ENCODE measurements at places on chromosomes 12 and 14. TPM values are rescaled to one million over a fixed set of nuclear protein-coding genes. Genes with fewer than 3 reads are reported as not detected.
A peak's percentile ranks its signal among the peaks of the same experiment; 100 is the strongest.

DNA sequence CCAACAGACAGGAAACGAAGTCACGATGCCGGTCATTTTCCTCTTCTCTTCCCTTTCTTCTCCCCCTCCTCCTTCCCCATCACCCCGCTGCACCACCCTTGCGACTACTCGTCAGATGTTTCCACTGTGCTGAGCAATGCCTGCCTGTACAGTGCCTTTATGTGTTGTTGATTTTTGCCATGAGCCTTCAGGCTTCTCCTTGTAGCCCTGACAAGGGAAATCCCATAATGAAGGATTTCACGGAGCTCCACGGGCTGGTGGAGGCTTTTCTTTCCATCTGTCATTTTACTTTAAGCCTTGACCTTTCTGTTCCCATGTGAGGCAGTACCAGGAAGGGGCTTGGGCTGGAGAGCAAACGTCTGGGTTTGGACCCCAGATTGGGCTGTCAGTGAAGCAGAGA lies 28.7 kb upstream of the CCND2 start:
- no peaks in the 10 kb centered on the region for H3K36me3 ChIP-seq
- no peak for DNase-seq
- no peak overlapping the region for H3K4me3 ChIP-seq

- no peak overlapping the region for H3K27ac ChIP-seq
- no peaks in the 10 kb centered on the region for H3K27me3 ChIP-seq
- no peaks in the 10 kb centered on the region for H3K36me3 ChIP-seq
- no peak for DNase-seq
These were observed 25.5 kb upstream of the DTX1 start for GRCh38 chr12:113030875-113031525.

- H3K27ac ChIP-seq: no peak overlapping the region
- H3K4me3 ChIP-seq: no peak overlapping the region
- no peak for DNase-seq
- H3K27me3 ChIP-seq: no peaks in the 10 kb centered on the region
- H3K4me1 ChIP-seq: no peaks in the 10 kb centered on the region
These were observed 22.7 kb downstream of the EIF2S3B start for GRCh38 chr12:10528174-10528953.

DNA sequence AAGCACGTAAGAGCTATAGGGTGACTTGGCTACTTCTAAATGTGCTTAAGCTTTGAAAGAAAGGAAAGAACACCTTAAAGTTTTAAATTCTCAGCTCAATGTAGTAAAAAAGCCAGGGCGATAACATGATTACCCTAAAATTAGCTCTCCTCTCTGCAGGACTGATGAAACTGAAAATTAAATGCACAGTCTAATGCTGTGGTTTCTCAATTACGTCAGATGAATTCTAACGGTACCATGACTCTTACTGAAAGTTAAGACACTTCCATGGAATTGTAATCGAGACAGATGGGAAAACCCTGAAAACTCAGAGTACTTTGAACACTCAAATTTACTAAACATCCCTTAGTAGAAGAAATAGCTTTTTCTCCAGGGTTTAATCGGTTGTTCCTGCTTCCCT lies 25.9 kb upstream of the PRKD1 start:
- no peak for DNase-seq
- H3K27ac ChIP-seq: no peak overlapping the region
- no peaks in the 10 kb centered on the region for H3K27me3 ChIP-seq

GRCh38 chr14:80211153-80212022 lies at the start of gene DIO2:
Gene DIO2 (minus strand): TSS chr14:80211504. CDS start chr14:80211472, 32 bp downstream.
- peak; percentile 70 for DNase-seq
- H3K36me3 ChIP-seq: no peaks in the 10 kb centered on the region
- H3K4me1 ChIP-seq: no peaks in the 10 kb centered on the region
- H3K27ac ChIP-seq: peak within 1 kb of the TSS; percentile 61
- peak within 1 kb of the TSS; percentile 52 for H3K4me3 ChIP-seq

GRCh38 chr14:70753518-70753953 lies 55.8 kb downstream of the MAP3K9 start:
- no peaks in the 10 kb centered on the region for H3K4me1 ChIP-seq
- H3K27me3 ChIP-seq: no peaks in the 10 kb centered on the region
- H3K4me3 ChIP-seq: no peak overlapping the region
- DNase-seq: no peak
- no peak overlapping the region for H3K27ac ChIP-seq

DNA sequence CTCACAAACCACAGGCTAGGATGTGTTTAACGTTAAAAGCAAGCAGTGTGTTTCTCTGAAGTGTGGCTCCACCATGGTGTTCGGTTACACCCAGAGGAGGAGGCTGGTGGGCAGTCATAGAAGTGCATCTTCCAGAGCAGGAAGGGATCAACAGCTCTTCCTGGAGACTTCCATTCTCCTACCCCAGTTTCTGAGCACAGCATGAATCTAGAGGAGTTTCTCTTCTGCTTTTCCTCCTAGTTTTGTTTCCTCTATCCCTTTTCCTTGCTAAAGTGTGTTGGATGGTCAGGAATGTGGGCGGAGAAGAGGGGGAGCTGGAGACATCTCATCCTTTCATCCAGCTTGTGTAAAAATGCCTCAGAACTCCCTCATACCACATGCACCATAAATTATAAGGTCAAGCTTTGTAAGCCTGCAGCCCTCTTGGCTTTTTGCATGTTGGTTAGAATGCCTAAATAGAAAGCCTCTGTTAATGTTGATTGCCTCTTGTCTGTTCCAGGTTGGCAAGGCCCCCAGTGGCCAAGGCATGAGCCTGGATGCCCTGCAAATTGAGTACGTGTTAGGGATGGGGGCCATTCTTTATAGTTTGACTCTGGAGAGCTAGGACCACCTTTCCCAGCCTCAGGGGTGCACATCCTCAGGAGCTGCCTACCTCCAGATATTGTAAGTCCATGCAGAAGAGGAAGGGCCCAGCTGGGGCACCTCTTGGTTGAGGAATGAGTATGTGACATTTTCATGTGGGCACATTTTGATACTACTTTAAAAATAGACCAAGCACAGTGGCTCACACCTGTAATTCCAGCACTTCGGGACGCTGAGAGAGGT lies 4.0 kb upstream of the CKAP4 start:
- no peak overlapping the region for H3K4me3 ChIP-seq
- DNase-seq: no peak
- H3K27me3 ChIP-seq: no peaks in the 10 kb centered on the region
- H3K36me3 ChIP-seq: no peaks in the 10 kb centered on the region
- H3K27ac ChIP-seq: no peak overlapping the region

GRCh38 chr12:131196220-131196619 lies 242.5 kb downstream of the ADGRD1 start:
- no peaks in the 10 kb centered on the region for H3K36me3 ChIP-seq
- no peak for DNase-seq
- H3K27ac ChIP-seq: no peak overlapping the region

DNA sequence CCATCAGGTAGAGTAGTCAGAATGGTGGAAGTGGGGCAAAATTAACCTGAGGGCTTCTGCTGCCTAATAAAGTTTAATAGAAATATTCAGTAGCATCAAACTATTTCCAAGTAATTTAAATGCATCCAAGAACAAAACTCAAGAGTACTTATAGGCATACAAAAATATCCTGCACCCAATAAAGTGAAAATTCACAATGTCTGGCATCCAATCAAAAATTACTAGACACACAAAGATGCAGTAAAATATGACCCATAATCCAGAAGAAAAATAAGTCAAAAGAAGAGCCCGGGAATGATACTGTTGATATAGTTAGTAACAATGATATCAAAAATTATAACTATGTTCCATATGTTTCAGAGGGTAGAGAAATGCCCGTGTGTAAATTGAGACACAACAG lies 95.3 kb downstream of the TMEM117 start:
- H3K27ac ChIP-seq: no peak overlapping the region
- H3K27me3 ChIP-seq: no peaks in the 10 kb centered on the region

- DNase-seq: no peak
- H3K36me3 ChIP-seq: no peaks in the 10 kb centered on the region
These were observed 2.1 kb upstream of the FAIM2 start for GRCh38 chr12:49905718-49906314.

DNA sequence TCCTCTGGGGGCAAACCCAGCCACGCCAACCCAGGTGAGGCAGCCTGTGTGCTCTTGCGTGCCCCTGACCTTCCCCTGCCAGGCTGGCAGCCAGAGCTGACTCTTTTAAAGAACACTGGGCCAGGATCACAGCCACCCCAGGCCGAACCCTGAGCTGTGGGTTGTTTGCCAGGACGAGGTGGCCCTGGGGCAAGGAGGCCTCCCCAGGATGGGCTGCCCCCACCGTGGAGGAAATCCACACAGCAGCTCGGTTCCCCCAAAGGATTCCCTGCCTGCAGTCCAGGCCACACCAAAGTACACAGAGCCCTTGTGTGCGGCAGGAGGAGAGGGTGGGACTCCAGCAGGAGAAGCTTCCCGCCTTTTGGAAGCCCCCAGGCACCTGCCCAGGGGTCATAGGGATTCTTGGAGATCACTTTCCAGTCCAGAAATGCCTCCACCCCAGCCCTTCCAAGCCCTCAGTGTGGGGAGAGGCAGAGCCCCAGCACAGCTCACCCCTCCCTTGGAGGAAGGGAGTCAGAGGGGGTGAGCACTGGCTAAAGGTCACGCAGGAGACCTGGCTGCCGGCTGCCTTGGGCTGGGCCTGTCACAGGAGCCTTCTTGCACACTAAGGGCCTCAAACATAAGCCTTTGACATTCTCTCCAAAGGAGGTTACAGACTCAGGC lies 115.6 kb downstream of the CALM1 start:
- no peak overlapping the region for H3K4me3 ChIP-seq
- DNase-seq: peak; percentile 48
- H3K4me1 ChIP-seq: peaks cover 22% of the 10 kb centered on the region
- no peaks in the 10 kb centered on the region for H3K36me3 ChIP-seq
- no peaks in the 10 kb centered on the region for H3K27me3 ChIP-seq

DNA sequence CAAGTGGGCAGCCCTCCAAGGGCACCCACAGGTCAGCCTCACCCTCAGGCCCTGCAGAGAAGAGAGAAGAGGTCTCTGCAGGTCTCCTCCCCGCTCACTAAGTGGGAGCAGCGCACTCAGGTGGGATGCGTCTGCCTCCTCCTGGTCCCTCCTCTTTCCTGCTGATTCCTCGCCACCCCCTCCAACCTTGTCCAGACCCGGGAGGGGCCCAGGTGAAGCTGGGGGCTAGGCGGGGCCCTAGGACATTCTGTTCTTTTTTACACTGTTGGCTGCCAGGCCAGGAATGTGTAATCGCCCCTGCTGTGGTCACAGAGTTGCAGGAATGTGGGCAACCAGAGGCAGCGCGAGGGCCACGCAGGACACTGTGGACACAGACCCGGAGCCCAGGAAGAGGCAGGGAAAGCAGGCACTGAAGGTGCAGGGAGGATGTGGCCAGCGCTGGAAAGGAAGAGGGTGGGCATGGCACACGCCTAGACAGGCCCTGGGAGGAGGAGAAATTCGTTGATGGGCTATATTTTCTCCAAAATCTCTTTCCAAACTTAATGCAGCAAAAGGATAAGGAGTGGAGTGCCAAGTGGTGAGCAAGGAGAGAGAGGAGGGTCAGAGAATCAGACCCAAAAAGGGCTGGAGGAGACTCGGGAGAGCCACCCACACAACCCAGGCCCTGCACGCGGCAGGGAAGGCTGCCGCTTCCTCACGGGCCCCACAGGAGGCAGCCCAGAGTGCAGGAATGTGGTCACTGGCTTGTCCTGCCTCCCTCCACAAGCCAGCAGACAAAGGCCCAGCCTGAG lies 911 bp upstream of the SCNN1A start:
- no peaks in the 10 kb centered on the region for H3K27me3 ChIP-seq
- no peak overlapping the region for H3K4me3 ChIP-seq
- peak overlapping the region; percentile 47 for H3K27ac ChIP-seq
- peaks cover 17% of the 10 kb centered on the region for H3K4me1 ChIP-seq

- H3K27me3 ChIP-seq: no peaks in the 10 kb centered on the region
- H3K27ac ChIP-seq: no peak overlapping the region
- no peaks in the 10 kb centered on the region for H3K36me3 ChIP-seq
- no peaks in the 10 kb centered on the region for H3K4me1 ChIP-seq
- H3K4me3 ChIP-seq: no peak overlapping the region
- no peak for DNase-seq
These were observed 431.0 kb downstream of the MED13L start for GRCh38 chr12:115846516-115846915.

DNA sequence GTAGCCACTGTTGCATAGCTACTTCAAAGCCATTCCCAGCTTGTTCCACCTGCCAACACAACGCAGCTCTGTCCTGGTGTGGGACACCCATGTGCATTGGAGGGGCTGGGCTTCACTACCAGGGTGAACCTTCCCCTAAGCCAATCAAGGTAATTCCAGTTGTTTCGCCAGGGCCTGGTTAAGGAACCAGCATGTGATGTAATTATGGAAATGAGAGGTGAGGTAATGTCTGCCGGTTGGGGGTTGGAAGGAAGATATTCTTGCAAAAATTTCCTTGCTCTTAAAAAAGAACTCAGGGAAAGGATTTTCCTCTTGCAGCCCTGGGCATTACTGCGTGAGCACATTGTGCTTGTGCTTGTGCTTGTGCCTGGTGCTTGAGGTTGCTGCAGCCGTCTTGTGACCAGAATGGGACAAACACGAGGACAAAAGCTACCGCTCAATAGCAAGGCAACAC lies 14.9 kb downstream of the TUBA1C start:
- H3K36me3 ChIP-seq: no peaks in the 10 kb centered on the region
- no peak overlapping the region for H3K27ac ChIP-seq
- DNase-seq: no peak
- H3K4me3 ChIP-seq: no peak overlapping the region

DNA sequence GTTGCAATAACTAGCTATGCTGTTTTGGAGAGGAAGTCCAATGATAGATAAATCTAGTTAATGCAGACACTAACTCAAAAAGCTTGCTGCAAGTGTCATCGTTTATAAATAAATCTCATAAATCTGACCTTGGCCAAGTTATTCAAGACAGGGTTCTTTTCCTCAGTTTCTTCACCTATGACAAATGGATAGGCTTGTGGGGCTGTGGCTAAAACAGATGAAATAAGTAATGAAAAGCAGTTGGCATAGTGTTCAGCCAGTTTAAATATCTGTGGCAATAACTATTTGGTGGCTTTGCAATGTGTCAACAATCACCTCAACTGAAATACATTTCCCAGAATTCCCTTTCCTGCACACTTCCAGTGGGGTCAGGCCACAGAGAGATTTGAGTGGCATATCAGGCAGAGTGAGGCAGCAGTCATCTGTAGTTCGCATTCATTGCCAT lies 169.9 kb downstream of the DYRK2 start:
- no peak for DNase-seq
- no peak overlapping the region for H3K27ac ChIP-seq
- H3K27me3 ChIP-seq: no peaks in the 10 kb centered on the region
- no peak overlapping the region for H3K4me3 ChIP-seq
- H3K4me1 ChIP-seq: no peaks in the 10 kb centered on the region
- no peaks in the 10 kb centered on the region for H3K36me3 ChIP-seq

- no peak overlapping the region for H3K4me3 ChIP-seq
- H3K27ac ChIP-seq: no peak overlapping the region
- DNase-seq: no peak
- H3K36me3 ChIP-seq: no peaks in the 10 kb centered on the region
- no peaks in the 10 kb centered on the region for H3K27me3 ChIP-seq
These were observed 65.6 kb upstream of the RPL10L start for GRCh38 chr14:46717211-46717610.

LRRIQ1 gene
- total RNA-seq: 0.48 TPM

RASSF8 gene
- total RNA-seq: 28.5 TPM

SRRM4 gene
- total RNA-seq: 0.21 TPM

SLC35F4 gene
- total RNA-seq: not detected

KRT78 gene
- not detected for total RNA-seq

SERPINA10 gene
- total RNA-seq: not detected

SPX gene
- total RNA-seq: 13.5 TPM

SPIC gene
- total RNA-seq: not detected

TMEM132C gene
- total RNA-seq: 0.35 TPM

CDKL1 gene
- total RNA-seq: 1.8 TPM

DENND5B gene
- 43.8 TPM for total RNA-seq

KRT7 gene
- total RNA-seq: 0.92 TPM

UNC79 gene
- total RNA-seq: 0.26 TPM

IFNG-AS1 gene
- 0.70 TPM for total RNA-seq

PRH2 gene
- not detected for total RNA-seq

SSPN gene
- 19.9 TPM for total RNA-seq

TEX22 gene
- 0.91 TPM for total RNA-seq

GLIPR1L1 gene
- total RNA-seq: not detected

EIF2S3B gene
- 0.37 TPM for total RNA-seq

E2F7 gene
- not detected for total RNA-seq

LYZ gene
- total RNA-seq: 21.8 TPM
